ENCODE measurements at places on chromosomes 5 and 9.

DNA sequence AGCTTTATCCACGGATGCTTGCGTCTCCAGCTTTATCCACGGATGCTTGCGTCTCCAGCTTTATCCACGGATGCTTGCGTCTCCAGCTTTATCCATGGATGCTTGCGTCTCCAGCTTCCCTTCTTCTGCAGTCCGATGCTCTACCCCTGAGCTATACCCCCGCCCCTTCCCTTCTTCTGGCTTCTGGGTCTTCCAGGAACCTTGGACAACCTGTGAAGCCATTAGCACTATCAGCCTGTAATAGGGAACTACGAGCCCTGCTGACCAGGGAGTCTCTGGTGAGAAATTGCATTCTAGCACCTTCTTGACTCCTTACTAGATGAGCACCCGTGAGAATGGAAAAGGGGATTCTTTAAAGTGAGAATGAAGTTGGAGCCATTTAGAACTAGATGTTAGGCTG, 39.1 kb upstream of the SH3PXD2B start:
- no peak for DNase-seq

DNA sequence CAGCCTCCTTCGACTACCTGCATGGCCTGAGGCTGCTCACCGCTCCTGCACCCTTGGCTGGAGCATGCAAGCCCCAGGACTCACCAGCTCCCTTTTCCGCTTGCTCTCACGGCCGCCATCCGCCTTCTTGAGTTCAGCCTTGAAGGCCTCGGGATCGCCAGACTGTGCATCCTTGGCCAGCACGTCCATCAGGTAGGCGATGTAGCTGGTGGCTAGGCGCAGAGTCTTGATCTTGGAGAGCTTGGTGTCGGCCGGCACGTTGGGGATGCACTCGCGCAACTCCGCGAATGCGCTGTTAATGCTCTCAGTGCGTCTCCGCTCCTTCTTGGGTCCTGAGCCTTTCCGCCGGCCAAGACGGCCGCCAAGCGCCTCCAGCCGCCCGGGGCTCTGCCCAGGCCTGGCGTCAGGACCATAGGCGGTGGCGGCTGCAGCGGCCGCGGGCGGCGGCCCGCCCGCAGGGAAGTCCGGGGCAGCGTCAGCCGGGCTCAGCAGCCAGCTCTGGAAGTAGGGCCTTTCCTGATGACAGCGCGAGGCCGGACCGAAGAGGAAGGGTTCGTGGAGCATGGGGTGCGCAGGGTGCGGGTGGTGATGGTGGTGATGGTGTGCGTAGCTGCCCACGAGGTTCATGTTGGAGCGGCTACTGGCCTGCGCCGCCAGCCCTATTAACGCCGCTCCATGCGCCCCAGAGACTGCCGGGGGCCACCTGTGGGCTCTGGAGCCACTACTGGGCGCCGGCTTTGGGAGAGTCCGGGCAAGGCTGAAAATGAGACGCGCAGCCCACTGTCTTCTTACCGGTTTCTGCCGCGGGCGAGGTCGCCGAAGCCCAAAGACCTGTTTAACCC, 424 bp downstream of the HAND1 start:
- no peak for DNase-seq

DNA sequence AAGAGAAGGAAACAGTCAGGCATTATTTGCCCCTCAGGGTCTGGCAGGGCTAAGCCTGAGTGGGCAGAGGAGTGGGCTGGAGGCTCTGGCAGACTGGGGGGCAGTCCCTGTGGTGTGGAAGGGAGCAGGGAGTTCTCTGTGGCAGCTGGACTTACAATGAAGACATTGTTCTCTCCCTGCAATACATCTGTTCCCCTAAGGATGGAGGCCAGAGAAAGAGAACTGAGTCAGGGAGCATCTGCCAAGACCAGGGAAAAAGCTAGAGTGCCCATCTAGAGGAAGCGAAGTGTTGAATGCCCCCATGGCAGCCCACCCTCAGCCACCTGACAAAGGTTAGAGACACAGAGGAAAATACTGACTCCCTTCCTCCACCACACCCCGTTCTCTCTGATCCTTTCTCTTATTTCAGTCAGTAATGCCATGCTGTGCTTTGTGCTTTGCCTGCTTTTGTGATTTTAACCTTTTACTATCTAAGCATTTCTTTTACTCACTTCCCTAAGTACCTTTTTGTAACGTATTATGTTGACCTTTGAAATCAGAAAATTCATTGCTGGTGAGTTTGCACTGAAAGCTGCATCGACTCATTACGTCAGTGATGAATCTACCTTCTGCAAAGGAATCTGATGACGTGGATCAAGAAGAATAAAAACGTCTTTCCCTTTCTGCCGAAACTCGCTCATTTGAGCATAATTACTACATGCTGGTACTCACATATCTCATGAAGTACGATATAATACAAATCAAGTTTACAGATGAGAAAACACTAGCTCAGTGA, 76.0 kb downstream of the ACTL7B start:
- no peak for DNase-seq

- no peak for DNase-seq
Observed at GRCh38 chr5:85278193-85278592, 893.5 kb upstream of the EDIL3 start.

GRCh38 chr5:126137891-126138280, 285.3 kb upstream of the GRAMD2B start:
- no peak for DNase-seq

GRCh38 chr5:143309661-143310431, 93.6 kb downstream of the NR3C1 start:
- DNase-seq, result no peak

DNA sequence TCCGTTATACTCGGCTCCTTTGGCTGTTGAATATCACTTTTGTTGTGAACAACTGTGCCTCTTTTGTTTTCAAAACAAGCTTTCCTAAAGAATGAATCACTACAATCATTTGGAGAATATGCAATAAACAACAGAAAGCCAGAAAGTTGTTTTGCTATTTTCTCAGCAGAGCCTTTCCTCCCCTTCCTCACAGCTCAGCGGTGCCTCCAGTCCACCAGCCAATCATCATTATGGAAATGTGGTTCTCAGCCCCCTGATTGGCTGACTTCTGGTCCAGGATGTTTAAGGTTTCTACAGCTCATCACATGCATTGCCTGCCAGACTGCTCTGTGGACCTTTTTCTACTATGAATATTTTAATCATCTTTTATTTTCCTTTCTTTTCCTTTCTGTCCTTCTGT, 9.1 kb upstream of the ZNF608 start:
- DNase-seq, result no peak

DNA sequence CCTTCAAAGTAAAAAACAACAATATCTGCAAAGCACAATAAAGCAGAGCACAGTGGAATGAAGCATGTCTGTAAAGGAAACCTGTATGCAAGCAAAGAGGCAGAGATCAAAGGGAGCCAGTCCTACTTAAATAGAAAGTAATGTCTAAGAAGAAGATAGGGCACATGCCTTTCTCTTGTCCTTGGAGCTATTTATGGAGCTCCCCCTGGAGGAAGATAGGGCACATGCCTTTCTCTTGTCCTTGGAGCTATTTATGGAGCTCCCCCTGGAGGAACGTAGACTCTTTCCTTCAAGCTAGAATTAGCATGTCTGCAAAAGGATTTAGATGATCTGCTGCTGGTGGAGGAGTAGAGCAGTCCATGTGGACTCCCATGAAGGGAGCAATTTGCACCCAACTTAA, 168.1 kb upstream of the RASEF start:
- DNase-seq, result no peak

DNA sequence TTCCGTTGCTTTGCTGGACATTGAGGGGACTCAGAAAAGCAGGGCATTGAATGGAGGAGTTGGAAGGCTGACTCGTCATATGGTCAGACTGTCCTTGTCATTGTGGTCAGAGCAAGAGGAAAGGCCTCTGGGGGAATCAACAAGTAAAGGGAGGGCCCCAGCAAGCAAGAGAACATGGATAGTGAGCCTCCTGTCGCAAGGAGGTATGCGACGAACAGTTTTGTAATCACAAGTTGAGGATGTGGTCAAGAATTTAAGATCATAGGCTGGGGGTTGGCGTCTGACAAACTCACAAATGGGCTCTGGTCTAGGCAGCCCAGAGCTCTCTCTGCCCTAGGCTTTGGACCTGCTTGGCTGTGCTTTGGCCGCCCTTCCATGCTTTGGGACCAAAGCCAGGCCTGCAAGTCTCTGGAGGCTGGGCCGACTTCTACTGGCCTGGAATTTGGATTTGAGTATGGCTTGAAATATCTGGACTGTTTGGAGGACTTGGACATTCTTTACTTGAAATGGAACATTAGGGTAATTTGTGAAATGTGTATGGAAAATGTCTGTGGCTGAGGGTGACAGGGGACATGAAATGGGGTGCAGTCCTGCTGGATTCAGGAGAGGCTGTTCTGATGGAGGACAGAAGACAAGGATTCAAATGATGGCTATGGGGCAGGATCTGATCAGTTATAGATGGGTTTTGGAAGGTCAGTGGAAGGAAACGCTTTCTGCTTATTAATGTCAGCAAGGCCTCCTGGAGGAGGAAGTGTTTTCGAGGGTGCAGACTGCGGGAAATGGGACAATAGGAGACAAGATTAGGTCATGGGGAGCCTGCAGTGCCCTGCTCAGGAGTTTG, 19.2 kb upstream of the NDST1 start:
- no peak for DNase-seq

DNA sequence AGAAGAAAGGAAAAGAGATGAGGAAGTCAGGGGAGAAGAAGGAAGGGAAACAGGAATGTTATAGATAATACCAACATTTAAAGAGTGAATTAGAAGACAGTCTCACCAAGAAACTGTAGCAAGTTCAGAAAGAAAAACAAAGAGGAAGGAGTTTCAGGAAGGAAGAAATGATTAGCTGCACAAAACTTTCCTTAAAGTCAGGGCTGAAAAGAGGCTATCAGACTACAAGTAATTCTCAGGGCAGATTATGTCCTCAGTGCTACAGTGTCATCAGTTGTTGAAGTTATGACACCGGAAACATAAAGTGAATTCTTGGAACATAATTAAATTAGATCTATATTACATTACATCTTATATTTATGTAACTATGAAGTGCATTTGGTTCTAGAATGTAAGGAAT, 226.9 kb downstream of the ARRDC3 start:
- no peak for DNase-seq

DNA sequence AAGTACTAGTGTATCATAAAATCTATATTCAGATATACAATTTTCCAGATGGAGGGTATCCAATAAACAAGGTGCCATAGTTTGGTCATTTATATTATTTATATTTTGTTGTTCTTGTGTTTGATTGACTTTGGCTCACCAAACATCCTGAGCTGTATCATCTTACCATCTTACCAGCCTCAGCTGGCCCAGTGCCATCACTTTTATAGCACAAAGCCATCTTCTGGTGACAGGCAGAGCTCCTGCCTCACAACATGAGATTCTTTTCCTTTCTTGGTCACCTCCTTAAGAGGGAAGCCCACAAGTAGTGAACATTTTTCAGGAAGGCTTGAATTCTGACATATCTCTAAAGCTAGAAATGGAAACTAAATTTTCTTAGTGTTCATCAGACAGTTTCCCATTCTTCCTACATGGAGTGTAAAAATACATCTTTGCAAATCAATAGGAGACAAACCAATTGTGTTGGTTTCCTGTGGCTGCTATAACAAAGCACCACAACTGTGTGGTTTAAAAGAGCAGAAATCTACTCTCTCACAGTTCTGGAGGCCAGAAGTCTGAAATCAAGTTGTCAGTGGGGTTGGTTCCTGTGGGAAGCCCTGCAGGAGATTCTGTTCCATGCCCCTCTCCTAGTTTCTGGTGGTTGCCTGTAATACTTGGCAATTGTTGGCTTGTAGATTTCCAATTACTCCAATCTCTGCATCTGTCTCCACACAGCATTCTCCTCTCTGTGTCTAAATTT, 341.8 kb downstream of the MAN2A1 start:
- DNase-seq, result no peak

GRCh38 chr5:154461531-154461930, 15.7 kb downstream of the SAP30L start:
- no peak for DNase-seq

- DNase-seq, result no peak
Observed at GRCh38 chr5:163408311-163408923, 29.0 kb upstream of the CCNG1 start.

DNA sequence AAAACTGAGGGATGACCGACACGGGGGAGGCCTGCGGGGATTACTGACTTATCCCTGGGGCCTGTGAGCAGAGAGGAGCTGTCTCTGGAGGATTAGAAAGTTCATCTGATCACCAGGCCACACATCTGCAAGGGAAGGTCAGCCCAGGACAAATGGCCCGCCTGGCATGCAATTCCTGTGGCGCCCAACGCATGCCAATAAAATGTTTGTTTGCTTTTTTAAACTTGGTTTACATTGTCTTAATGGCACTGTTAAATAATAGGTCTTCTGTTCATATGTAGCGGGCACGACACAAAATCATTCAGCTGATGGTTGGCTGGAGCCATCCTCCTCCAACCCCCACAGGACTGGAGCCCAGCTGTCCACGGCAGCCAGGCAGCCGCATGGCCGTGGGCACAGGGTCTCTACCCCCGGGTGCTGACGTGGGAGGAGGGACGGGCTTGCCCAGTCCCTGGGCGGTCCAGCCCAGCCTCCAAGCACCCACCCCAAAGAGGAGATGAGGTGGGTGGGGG, 41.0 kb upstream of the SLC12A7 start:
- no peak for DNase-seq

GRCh38 chr9:109408759-109409462, 88.1 kb upstream of the EPB41L4B start:
- DNase-seq, result no peak

DNA sequence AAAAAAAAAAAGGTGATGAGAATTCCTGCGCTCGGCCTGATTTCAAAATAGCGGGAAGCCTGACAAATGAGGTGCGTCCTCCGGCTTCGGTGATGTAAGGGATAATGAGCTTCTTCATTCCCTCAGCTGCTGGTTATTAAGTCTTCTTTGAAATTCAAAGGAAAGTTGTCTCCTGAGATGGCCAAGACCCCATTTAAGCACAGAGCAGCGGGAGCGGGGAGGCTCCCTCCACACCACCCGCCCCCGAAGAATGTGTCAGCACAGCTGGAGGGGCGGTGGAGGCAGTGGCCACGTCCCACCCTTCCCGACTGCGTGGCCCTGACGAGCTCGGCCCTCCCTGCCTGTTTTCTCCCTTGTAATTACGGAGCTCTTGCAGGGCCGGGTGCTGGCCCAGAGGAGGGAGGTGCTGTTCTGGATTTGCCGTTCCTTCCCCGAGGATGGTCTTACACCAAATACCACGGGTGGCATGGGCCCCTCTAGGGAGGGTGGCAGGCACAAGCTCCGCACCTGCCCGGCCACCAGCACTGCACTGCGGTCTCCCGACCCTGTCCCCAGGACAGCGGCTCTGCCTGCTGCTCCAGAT, 31.0 kb downstream of the SLC9A3 start:
- DNase-seq, result no peak

DNA sequence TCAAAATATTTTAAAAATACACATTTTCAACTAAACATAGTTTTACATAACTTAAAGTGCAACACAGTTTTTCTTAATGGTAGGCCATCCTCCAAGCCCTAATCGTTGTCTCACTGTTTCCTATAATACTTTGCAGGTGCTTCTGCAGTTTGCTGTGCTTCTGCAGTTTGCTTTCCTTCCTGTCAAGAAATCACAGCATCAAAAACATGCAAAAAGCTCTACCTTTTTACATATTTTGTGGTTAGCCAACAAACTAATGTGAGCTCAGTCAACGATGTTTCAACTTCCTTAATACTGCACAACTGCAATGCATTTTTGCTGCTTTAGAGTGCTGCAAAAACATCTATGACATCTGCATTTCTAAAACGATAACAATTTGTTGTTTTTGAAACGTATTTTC, 25.2 kb downstream of the EMB start:
- DNase-seq, result no peak

- DNase-seq, result no peak
Observed at GRCh38 chr5:74942622-74943286, 76.6 kb upstream of the FAM169A start.

GRCh38 chr9:115808695-115809094, 344.9 kb upstream of the PAPPA start:
- DNase-seq, result no peak

GRCh38 chr5:1743769-1744085, 55.9 kb downstream of the MRPL36 start:
- DNase-seq, result no peak

- DNase-seq, result no peak
Observed at GRCh38 chr5:83636156-83636555, 84.5 kb downstream of the HAPLN1 start.

Data from cortex of kidney (tissue), 1 donor.